Stimulated activated CD4-positive, alpha-beta T cell treated with anti-CD3 and anti-CD28 coated beads, Interleukin-2, amount 100 ng/mL, for 4 hours (primary cell): ENCODE measurements at places on chromosomes 4 and X.
A peak's percentile ranks its signal among the peaks of the same experiment; 100 is the strongest.

DNA sequence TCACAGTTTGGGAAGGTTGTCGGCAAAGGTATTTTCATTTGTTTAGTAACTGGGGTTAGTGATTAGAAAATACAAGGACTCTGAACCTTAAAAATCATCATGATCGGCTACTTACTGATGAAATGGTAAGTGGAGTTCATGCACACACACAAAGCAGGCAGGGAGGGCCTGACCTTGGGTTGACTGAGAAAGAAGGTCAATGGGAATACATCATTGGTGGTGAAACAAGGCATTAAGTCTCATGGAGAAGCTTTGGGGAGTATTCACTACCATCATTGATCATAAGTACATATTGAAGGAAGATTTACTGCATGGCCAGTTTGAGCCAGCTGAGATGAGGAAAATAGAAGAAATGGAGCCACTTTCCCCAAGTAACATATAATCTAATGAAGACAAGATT is 74.4 kb downstream of the LUZP4 start:
- no peak for DNase-seq

DNA sequence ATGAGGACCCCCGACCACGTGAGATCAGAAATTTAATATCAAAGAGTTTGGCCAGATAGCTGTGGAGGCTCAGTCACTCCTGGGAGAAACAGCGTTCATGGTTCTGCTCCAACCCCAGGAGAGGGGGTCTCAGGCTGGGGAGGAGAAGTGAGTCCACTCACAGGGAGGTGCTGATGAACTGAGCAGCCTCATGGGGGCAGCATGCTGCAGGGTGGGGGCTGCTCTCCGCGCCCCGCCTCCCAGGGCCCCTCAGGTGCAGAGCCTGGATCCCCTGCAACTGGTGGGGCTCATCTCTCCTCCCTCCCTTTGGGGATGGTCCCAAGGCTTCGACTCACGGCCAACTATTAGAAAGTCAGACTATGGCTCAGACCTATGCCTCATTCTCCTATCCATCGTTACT is 26.6 kb upstream of the C4orf50 start:
- DNase-seq = no peak

DNA sequence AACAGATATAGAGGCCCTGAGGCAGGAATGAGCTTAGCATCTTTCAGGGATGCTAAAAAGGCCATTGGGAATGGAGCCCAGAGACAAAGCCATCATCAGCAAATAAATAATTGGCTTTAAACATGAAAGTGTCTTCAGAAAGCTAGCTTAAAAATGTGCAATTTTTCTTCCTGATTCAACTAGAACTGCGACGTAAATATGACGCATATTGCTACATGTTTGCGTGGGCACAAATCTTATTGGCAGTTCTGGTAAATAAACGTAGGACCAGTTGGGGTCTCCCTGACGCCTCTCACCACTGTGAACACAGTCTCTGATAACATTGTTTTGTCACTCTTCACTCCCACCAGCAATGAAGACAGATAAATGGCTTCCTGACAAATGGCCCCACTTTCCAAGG is 97.3 kb upstream of the SRD5A3 start:
- DNase-seq = no peak

DNA sequence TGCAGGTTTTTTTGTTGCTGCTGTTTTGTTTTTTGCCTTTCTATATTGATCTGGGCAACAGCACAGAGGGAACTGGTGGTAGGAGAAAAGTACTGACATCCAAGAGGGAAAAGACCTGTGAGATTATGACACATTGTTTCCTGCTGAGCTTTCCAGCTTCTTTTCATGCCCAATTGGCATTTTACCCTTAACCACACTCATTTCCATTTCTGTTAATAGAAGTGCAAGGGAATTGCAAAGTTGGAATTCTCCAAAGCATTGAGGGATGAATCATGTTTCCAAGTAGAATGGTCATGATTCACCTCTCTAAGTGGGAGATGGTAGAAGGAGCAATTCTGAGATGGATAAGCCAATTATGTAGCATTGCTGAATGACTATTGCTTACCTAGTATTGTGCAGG is 161.5 kb downstream of the PPARGC1A start:
- no peak for DNase-seq

DNA sequence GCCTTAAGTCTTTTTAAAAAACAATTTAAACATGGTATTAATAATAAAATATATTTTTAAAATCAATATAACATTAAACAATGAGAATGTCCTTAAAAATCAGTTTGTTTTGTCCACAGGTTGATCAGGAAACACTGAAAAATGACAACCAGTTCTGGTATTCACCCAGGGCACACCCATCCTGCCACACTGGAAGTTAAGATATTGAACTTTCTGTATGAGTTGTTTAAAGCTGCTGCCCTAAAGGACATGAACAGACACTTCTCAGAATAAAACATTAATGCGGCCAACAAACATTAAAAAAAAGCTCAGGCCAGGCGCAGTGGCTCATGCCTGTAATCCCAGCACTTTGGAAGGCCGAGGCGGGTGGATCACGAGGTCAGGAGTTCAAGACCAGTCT is 15.0 kb upstream of the HOPX start:
- DNase-seq = no peak

DNA sequence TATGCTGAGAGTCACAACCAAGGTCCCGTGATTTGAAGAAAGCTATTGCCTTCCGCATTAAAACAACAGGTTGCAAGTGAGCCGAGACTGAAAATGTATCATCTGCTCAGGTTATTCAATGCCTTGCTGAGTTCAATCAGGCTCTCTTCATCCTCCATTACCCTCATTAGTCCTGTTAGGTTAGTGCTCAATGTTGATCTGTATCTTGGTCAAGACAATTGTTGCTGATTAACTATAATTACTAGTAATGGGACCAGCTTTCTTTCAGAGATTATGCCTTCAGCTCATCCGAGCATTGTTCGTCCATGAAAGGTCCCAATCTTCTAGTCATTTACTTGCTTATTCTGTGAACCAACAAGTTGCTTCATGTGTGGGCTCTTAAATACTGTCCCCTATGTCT is 534.6 kb upstream of the FAM241A start:
- DNase-seq = no peak

- no peak for DNase-seq
Observed at GRCh38 chr4:87339440-87339839, 16.8 kb upstream of the HSD17B13 start.

DNA sequence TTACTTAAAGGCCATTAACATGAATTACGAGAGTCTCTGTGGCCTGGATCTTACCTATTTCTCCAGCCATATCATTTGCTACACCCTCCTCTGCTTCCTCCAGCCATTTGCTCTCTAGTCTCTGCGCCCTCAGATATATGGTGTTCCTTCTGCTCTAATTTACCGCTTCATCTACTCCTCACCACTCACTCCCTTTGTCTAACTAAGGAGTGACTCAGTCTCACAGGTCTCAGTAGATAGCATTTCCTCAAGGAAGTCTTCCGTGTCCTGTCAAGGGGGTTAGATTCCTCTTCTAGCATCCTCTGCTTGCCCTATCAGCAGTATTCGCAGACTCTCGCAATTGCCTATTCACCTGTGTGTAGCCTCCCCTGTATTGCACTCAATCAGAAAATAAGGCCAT is 892.1 kb upstream of the INTU start:
- DNase-seq = no peak

GRCh38 chrX:50117476-50117875 is 83.3 kb downstream of the AKAP4 start:
- no peak for DNase-seq

- peak; percentile 29 for DNase-seq
Observed at GRCh38 chr4:8201321-8201781, 2.3 kb downstream of the SH3TC1 start.

GRCh38 chr4:77045490-77045889 is 30.3 kb downstream of the CCNI start:
- no peak for DNase-seq

GRCh38 chrX:12583543-12583942 is 207.7 kb upstream of the PRPS2 start:
- DNase-seq = no peak

- DNase-seq = peak; percentile 36
Observed at GRCh38 chrX:39149761-39150160, 348.5 kb downstream of the MID1IP1 start.

DNA sequence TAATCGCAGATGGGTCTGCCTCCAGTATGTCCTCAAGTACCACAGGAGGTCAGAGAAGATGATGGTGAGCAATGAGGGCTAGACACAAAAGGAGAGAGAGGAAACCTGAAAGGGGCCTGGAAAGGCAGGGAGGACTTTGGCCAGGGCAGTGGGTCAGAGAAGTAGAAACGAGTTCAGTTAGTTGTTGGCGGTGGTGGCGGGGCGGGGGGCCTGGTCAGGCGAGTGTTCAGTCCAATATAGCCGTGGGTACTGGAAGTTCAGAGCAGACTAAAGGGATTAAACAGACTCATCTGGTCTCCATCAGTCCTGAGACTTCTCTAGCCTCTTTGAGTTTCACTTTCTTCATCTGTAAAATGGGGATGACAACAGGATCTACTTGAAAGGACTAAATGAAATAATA is 90.8 kb downstream of the TSPAN5 start:
- DNase-seq = no peak

GRCh38 chr4:2076908-2077536 is 17.9 kb downstream of the NAT8L start:
- DNase-seq = no peak

DNA sequence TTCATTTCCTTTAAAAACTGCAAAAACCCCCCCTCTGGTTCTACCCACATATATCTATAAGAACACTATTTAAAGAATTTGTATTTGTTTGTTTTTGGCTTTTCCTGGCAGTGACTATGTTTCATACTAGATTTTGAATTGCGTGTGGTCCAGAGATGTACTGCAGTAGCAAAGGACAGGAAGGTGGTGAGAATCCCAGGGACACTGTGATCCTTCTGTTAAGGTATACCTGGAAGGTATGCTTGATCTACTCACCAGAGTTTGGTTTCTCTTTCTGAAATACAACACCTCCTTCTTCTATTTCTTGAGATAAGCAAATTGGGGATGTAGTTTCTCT is 129.6 kb upstream of the RASGEF1B start:
- no peak for DNase-seq

- DNase-seq = no peak
Observed at GRCh38 chr4:88858752-88859151, 161.1 kb upstream of the NAP1L5 start.

GRCh38 chr4:20151436-20151835 is 100.3 kb upstream of the SLIT2 start:
- no peak for DNase-seq

DNA sequence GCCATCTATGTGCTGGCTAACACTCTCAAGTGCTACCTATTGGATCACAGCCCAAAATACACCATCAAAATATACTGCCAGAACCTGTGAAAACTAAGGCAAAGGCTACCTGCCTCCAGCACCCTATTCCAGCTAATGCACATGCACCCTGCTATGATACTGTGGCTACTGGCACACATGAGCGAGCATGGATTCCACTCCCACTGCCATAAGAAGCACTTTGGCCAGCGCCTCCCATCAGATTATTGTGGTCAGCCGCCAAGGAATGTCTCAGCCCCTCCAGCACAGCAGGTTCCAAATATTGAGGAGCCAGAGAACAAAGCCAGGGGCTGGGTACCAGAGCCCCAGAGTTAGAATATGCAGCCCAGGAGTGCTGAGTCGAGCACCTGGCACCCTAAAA is 32.5 kb upstream of the TMPRSS11F start:
- DNase-seq = no peak

GRCh38 chr4:108080747-108081146 is 88.0 kb downstream of the LEF1 start:
- DNase-seq = peak; percentile 23

GRCh38 chr4:113008135-113008534 is 41.3 kb upstream of the ANK2 start:
- DNase-seq = no peak

GRCh38 chrX:6132970-6133369 is 95.7 kb downstream of the NLGN4X start:
- DNase-seq = no peak

- DNase-seq = no peak
Observed at GRCh38 chr4:150962245-150962644, 52.8 kb downstream of the LRBA start.

- DNase-seq = no peak
Observed at GRCh38 chr4:94544811-94545210, 93.1 kb downstream of the PDLIM5 start.

DNA sequence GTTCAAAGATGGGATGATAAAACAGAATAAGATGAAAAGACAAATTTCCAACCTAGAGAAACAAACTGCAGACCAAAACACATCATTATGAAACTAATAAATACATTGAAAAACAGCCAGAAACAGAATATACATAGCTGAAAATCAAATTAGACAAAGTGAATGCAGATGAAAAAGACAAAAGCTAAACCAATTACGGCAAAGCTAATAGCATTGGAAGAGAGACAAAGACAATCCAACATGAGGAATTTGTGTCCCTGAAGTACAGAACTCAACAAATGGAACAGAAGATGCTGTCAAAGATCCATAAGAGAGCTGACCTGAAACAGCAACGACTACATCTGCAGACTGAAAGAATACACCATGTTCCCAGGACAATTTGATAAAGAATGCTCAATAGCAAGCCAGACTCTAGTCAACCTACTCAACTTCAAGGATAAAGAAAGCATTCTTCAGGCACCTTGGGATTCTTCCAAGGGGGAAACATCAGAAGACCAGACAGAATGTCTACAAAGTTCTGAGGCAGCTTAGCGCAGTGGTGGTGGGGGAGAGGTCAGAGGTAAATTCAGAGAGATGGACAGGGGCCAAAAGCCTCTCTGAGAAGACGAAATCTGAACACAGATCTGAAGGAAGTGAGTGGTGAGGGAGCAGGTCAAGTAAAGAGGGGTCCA is 27.4 kb upstream of the IRAK1 start:
- DNase-seq = no peak

- no peak for DNase-seq
Observed at GRCh38 chr4:48680848-48681568, 99.1 kb downstream of the FRYL start.

- no peak for DNase-seq
Observed at GRCh38 chr4:3263053-3263875, 14.3 kb downstream of the MSANTD1 start.

DNA sequence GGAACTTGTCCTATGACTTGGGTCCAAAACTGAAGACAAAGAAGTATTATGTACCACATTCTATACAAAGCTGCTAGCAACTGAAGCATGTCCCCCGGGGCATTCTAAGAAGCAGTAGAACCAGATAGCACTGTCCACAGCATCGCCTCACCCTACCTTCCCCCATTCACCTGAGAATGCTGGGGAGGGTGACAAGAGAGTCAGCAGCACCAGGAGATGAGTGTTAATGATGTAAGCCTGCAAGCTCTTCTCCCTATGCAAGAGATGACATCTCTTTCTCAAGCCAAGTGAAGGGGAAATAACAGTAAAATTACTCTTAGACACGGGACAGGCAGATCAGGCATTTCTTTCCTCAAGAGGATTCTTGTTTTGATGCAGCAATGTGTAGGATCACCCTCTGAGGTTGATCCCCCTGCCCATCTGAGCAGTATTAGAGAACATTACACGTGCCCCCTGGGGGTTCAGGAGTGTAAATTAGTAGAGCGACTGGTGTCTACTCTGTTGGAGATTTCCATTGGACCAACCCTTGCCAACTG is 13.9 kb upstream of the TLR1 start:
- no peak for DNase-seq
